ENCODE measurements at places on chromosomes 16 and 17.

DNA sequence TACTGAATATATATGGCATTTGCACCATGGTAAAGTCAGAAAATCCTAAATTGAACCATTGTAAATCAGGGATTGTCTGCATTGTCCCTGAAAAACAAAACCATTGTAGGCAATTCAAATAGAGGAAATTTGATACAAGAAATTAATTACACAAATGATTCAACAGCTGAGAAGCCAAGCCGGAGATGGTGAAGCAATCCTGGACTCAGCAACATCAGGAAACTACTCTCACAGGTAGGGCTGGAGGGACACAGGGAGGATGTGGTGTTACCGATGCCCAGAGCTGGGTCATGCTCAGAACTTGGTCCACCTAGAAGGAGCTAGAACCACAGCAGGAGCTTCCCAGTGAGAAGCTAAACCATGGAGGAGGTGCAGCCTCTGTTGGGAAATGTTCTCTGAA, 18.5 kb upstream of the SCNN1B start:
- DNase-seq: no peak

GRCh38 chr16:60816461-60816860, 1219.8 kb downstream of the CDH8 start:
- DNase-seq: no peak

GRCh38 chr17:16243385-16243784, 26.4 kb downstream of the PIGL start:
- no peak for DNase-seq

DNA sequence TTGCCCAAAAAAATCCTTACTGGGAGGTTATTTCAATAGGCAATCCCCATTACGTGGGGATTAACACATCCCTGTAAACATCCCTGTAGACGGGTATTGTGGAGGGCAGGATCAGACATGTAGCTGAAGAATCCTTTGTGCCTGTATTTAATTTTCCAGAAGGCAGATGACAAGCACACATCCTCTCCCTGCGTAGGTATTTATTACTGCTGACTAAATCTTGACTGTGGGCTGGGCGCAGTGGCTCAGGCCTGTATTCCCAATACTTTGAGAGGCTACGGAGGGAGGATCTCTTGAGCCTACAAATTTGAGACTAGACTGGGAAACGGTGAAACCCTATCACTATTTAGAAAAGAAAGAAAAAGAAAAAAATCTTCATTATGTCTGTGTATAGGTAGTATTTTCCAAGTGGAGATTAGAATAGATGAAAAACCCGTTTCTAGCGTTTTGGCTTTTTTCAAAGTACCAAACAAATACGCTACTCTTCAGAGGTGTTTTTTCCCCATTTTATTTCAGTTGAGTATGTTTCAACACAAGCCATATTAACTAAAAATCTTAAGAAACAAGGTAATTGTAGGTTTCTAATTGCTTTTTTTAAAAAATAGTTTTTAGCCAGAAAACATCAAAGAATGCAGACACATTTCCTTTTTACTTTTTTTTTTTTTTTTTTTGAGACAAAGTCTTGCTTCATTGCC, 1.5 kb upstream of the MARF1 start:
- no peak for DNase-seq

DNA sequence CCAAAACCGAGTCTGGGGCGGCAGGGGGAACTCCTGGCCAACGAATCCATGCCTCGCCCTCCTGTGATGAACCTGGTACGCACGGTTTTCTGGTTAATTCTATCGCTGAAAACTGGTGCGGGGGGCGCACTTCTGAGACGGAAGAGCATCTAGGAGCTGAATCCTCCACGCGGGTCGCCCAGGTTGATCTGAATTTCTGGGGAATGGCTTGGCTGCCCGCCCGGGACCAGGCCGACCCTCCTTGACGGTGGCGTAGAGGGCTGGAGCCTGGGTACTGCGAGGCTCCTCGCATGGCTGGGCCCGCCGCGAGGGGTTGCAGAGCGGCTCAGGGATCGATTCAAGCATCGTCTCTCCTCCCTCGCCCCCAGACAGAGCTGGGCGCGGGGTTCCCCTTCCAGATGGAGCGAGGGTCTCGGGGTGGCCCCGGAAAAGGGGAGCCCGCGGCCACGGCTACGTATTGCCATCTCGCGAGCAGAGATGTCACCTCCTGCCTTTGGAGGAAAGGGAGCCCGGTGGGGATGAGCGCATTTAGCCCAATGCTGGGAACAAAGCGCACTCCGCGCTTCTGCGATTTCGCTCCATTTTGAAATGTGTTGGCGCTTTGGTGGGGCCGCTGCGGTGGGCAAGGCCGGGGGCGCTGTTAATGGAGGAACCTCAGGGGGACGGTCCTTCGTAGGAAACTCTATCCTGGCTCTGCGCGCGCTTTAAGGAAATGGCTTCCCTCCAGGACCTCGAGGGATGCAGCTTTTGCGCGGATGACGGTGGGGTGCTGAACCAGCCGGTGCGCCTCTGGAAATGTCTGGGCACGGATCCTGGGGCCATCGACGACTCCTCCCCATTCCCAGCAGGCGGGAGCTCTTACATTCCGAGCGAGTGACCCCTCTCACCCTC, 2.7 kb downstream of the MAPT start:
- DNase-seq: peak; percentile 54

DNA sequence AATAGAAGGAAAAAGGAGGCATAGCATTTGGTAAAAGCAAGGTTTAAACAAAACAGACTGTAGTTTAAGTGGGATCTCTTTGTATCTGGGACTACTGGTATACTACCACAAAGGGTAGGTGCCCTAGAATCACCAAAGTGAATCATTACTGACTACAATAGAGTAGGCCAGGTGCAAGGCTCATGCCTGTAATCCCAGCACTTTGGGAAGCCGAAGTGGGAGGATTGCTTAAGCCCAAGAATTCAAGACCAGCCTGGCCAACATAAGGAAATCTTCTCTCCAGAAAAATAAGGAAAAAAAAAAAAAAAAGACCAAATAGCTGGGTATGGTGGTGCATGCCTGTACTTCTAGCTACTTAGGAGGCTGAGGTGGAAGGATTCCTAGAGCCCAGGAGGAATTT, 60.8 kb upstream of the CORO6 start:
- no peak for DNase-seq

GRCh38 chr17:9380361-9380760, 195.3 kb downstream of the STX8 start:
- no peak for DNase-seq

GRCh38 chr16:51057969-51058337, 93.1 kb downstream of the SALL1 start:
- DNase-seq: no peak
